RWPE1 (cell line): ENCODE measurements at places on chromosomes 6 and 20.
A peak's percentile ranks its signal among the peaks of the same experiment; 100 is the strongest.

DNA sequence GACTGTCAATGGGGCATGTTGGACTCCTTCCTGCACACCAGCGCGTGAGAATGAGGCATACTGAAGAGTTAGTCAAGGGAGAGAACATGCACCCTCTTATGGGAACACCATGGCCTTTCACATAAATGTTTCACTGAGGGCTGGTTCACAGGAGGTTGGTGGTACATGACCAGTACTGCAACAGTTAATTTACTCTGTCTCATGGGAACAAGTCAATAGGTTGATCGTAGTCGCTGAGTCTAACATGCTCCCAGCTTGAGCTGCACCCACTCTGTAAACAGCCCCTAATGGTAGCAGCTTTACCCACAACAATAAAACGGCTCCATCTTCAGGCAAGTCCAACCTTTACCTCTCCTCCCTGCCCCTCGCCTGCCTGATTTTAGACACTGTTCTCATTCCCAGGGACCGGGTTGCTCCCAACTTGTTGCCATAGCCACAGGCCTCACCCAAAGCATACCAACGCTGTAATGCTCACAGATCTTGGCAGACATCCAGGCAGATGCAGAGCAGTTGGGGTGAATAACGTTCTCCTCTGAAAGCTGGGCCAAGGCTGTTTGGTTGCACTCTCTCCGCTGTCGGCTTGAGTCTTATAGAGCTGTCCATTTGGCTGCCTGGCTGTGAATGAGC, 111.3 kb downstream of the LY86 start:
- DNase-seq = peak; percentile 96

- no peak for DNase-seq
Observed at GRCh38 chr6:3913958-3914337, 64.8 kb downstream of the FAM50B start.

DNA sequence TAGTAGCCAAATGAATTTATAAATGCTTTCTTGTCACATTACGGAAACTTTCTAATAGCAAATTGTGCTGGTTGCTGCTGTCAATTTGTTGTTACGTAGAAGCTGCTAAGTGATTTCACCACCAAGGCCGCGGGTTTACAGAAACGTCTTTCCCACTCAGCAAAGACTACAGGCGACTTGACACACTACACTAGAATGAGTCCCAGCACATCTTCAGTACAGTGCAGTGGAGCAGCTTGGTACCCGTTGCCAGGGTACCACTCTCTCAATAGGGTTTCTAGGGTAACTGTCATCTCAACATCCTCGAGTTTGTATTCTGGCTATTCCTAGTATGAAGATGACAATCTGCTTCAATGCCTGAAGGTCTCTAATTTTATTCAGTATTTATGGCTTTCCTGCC, 22.7 kb upstream of the ZDHHC14 start:
- no peak for DNase-seq

- DNase-seq = no peak
Observed at GRCh38 chr6:169720207-169720855, 4.0 kb downstream of the PHF10 start.

DNA sequence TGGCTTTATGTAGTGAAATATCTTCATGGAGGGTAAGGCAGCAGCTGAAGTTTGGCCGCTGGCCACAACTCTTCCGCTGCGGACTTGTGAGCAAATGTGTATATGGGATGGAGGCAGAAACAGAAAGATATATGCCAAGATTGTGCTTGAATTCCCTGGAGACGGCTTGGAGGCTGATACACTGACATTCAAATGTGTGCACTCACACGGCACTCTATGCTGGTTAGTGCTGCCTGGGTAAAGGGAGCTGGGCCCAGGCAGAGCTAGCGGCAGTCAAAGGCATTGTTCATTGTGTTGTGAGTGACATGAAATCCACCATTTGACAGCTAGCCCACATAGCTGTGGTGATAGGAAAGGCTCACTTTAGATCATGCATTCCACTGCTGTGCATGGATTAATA, 202.7 kb downstream of the CLIC5 start:
- no peak for DNase-seq

GRCh38 chr6:5270093-5270680, 8.9 kb downstream of the FARS2 start:
- DNase-seq = no peak

DNA sequence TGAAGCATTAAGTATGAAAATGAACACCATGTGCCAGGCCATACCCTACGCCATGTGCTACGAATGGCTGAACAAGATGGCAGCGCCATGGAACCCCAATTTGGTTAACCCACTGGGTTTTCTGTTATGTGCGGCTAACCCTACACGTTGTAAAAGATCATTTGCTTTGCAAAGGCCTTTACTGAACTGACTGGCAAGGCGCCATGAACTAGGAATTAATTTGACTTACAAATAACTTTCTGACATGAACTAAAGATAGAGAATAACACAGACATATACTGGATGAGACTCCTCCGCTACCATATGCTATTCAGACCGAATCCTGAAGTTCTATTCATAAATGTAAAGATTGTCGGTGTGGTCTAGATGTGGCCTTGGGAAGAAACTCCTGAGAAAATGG, 3.9 kb downstream of the CNKSR3 start:
- no peak for DNase-seq

- no peak for DNase-seq
Observed at GRCh38 chr6:314377-314776, 22.1 kb downstream of the DUSP22 start.

DNA sequence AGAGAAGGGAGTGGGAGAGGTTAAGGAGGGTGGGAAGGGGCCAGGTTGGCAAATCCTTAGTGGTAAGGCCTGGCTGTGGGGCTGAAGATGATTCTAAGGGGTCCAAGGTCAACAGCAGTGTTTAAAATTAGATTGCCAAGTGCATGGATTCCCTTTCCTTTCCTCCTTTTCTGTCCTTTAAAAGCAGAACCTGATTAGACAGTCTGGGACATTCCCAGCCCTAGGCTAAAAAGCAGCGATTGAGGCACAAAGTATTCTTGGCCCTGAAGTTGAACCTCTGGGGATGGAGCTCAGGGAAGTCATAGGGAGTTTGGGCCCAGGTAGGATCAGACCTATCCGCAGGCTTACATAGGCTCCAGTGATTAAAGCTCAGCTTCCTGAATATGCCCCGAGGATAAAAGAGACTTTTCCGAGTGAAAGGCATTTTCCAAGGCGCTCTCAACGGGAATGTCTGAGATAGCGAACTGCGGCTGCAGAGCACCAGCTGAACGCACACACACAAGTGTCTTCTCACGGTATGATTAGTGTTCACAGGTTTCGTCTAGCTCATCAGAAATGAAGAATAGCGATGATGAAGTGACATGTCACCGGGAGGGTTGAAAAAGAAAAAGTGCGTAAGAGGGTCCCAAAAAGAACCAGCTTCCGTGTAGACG, 787 bp upstream of the CARMIL1 start:
- DNase-seq = peak; percentile 53

- no peak for DNase-seq
Observed at GRCh38 chr6:22827760-22828159, 258.4 kb downstream of the HDGFL1 start.

DNA sequence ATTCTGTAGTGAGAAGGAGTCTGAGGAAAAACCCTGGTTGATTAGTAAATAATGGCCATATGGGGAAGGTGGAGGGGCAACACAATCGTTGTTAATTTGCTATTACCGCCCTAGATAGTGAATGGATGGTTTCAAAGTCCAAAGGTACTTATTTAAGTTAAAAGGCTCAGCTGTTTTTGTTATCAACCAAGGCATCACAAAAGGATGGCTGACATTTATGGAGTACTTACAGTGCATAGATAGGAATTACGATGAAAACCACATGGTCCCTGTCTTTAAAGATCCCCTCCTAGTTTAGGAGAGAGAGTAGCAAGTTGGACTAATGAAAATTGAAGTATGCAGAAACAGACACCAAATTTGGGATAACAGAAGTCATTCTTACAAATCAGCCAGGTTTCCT, 319.6 kb downstream of the CDKAL1 start:
- DNase-seq = no peak

GRCh38 chr6:16316741-16317251, 78.4 kb downstream of the GMPR start:
- peak; percentile 44 for DNase-seq

DNA sequence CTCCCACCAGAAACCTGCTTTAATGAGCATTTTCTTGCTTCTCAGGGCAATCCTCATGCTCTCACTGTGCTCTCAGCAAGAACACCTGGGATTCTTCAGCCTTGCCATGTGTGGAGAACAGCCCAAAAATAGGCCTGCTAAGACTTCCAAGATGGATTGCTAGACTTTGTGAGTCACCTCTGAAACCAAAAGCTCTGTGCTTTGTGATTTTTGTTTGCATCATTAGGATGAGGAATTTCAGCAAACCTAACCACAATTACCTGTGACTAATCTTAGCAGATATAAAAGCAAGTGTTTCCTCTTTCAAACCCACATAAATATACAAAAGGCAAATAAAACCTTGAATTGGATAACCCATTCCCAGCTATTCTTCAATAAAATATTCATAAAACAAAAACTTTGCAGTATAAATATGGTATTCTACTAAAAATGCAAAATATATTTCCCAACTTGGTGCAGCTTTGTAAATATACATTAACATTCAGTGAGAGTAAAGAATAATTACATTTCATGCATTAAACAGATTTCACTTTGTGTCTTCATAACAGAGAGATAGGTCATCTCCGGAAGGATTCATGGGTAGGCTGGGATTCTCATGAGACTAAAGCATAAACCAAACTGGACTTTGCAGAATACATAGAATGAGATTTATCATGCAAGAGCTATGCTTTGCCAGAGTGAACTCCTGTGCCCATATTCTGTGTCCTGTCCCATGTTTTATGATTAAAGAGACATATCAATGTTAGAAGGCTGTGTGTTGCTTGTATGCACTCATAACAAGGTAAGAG, 33.5 kb downstream of the TPBG start:
- peak; percentile 83 for DNase-seq

DNA sequence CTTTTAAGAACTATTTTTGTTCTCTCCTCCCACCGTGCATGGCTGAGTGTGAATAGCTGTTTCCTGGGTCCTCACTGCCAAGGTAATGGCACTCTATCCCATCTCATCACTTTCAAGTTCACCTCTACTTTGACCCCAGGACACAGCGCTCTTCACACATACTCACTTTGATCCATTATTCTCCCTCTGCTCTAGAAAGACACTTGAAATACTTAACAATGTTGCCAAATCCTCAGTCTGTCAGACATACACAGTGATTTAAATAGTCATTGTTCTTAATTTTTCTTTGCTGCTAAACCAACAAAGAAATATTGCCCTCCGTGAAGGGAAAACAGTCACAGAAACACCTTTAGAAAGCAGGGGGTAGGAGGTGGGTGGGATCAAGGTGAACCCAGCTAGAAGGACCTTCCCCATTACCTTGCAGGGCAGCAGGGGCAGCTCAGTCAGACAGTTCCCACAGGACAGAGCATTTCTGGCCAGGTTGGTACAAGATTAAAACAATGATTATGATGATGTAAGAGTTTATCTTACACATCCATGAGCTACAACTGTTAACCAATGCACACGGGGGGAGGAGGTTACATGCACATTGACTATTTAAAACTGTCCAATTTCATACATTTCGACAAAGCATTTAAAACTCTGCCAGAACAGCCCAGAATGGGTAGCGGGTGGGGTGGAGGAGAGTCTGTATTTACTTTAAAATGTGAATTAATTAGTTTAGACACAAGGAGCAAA, 2.4 kb downstream of the SLC22A23 start:
- peak; percentile 34 for DNase-seq

DNA sequence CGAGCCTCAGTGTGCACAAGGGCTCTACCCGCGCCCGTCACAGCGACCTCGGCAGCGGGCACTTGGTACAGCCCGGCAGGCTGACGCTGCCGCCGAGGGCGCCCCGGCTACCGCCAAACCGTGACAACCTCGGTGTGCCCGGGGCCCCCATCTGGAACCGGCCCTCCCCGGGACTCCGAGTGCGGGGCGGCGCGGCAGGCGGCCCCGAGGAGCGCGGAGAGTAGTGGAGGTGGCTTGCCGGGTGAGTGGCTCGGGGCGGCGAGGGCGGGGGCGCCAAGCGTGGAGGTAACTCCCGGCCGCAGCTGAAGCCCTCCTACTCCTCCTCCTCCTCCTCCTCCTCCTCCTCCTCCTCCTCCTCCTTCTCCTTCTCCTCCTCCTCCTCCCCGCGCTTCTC, at the start of gene ISM1:
Gene ISM1, plus strand, starts transcription at position 371 of the 394 bp plus-strand sequence. CDS start 503 bp downstream, outside the sequence.
- peak; percentile 20 for DNase-seq

DNA sequence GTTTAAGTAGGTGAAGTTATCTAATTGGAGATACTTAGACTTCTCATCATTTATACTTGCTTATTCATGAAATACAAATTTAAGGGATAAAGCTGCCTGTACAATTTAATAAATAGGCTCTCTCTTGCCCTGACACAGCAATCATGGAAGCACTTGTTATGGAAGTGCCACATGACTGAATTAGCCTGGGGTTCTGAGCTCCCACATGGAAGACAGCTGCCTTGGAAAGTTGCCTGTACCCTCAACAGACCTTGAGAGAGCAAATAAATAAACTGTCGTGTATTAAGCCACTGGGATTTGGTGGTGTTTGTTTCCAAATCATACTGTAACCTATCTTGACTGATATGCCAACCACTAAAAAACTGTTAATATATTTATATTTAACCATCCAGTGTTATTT, 87.0 kb upstream of the RSPO3 start:
- no peak for DNase-seq

- peak; percentile 38 for DNase-seq
Observed at GRCh38 chr6:108559884-108560462, 744 bp upstream of the FOXO3 start.

DNA sequence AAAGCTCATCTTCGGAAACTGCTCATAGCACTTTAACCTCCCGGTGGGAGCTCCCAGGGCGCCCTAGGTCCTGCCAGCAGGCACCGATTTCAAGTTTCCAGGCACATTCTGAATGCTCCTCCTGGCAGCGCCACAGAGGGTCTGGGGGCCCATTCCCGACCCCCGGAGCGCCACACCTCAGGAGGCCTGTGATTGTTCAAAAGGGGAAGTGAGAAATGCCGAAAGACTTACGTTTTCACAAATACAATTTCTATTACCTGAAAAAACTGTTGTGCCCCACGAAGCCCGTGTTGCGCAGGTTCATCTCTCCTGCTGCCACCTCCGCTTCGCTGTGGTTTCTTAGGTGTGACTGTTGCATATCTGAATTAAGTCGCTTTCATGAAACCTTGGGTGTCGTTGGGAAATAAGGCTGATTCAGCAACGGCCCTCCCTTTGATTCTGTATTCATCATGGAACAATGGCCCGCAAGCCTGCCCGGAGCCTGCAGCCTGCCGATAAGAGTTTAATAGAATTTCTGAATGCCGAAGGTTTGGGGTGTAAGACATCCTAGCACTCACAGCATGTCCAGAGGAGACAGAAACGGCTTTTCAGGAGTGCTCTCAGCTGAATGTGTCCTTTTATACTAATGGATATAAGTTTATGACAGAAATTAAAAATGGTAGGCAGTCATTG, 1.9 kb upstream of the MYT1 start:
- no peak for DNase-seq
